Stimulated activated CD4-positive, alpha-beta T cell treated with anti-CD3 and anti-CD28 coated beads, Interleukin-2, amount 100 ng/mL, for 24 hours (primary cell): ENCODE measurements at places on chromosomes 1 and 21.
A peak's percentile ranks its signal among the peaks of the same experiment; 100 is the strongest.

GRCh38 chr1:231063331-231063730, 23.3 kb upstream of the FAM89A start:
- no peak for DNase-seq

DNA sequence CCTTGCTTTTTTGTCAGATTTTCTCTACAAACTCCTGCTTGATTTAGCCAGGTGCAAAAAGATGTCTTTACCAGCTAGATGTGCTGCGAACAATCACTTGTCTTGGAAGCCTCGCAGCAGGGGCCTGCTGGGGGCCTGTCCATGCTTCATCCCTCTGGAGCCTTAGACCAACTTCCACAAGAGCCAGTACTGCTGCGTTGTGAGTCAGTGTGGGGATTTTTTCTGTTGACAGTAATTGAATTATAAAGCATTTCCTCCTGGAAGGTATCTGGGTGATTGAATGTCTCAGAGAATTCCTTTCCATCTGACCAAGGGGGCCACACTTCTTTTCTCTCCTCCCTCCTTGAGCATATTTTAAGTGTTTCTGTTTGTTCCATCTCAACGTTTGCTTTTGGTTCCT, 40.4 kb upstream of the LDLRAP1 start:
- no peak for DNase-seq

DNA sequence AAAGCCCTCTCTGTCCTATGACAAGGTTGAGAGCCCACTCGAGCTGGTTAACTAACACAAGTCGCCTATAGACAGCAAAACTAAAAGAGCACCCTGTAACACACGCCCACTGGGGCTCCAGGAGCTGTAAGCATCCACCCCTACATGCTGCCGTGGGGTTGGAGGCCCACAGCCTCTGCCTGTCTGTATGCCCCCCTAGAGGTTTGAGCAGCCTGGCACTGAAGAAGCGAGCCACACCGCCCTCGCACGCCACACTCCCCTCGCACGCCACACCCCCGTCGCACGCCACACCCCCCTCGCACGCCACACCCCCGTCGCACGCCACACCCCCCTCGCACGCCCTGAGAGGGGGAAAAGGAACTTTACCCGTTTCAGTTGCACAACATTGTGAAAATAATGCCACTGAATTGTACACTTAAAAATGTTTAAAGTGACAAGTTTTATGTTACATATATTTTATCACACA, 13.2 kb upstream of the HMGCL start:
- peak; percentile 75 for DNase-seq

- no peak for DNase-seq
Observed at GRCh38 chr1:115116512-115116911, 27.2 kb upstream of the TSPAN2 start.

DNA sequence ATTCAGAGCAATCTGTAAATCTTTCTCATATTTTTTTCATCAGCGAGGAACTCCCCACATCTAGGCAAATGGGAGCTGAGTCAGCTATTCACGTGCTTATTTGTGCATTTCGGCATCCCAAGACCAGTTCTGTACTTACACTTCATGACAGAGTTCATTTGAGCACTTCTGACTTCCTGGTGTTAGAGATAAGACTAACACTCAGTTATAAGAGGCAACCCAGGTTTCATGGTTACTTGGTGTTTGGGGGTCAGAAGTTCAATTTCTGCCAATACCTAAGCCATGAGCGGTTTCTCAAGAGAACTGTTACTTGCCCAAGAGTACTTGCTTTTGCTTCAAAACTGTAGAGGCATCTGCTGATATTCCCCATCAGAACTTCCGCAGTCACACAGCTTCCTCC, 24.1 kb upstream of the DESI2 start:
- DNase-seq = no peak

DNA sequence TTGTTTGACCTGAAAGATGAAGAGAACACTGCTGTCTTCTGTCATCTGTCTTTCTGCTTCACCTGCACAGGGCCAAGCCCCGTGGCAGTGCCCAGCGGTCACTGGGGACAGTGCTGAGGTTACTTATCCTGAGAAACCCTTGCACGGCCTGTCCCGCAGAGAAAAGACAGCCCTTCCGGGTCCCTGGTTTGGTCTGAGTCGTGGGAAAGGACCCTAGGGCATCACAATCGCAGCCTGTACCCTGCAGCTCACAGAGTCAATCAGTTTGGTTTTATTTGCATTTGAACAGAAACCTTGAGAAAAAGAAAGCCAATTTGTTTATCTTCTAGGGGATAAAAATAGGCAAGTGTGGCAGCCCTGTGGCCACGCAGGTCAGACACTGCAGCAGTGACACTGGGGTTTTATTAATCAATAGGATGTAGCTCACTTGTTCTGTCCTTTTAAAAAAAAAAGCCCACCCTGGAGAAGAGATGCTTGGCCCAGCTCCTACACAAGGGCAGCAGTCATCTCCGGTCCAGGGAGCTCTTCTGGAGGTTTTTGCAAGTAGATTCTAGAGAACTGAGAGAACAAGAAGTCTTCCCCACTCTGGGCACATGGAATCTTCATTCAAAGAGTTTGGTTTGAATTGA, 120.0 kb downstream of the PEX14 start:
- no peak for DNase-seq

GRCh38 chr1:171279678-171280077, 31.4 kb downstream of the FMO1 start:
- DNase-seq = no peak

GRCh38 chr1:179663810-179664209, 72.2 kb downstream of the TDRD5 start:
- DNase-seq = no peak

GRCh38 chr1:94539496-94539895, 2.1 kb downstream of the F3 start:
- no peak for DNase-seq

GRCh38 chr1:109623601-109624161, 4.0 kb downstream of the AMPD2 start:
- DNase-seq = no peak

- no peak for DNase-seq
Observed at GRCh38 chr1:161491472-161491871, 13.8 kb upstream of the FCGR2A start.

DNA sequence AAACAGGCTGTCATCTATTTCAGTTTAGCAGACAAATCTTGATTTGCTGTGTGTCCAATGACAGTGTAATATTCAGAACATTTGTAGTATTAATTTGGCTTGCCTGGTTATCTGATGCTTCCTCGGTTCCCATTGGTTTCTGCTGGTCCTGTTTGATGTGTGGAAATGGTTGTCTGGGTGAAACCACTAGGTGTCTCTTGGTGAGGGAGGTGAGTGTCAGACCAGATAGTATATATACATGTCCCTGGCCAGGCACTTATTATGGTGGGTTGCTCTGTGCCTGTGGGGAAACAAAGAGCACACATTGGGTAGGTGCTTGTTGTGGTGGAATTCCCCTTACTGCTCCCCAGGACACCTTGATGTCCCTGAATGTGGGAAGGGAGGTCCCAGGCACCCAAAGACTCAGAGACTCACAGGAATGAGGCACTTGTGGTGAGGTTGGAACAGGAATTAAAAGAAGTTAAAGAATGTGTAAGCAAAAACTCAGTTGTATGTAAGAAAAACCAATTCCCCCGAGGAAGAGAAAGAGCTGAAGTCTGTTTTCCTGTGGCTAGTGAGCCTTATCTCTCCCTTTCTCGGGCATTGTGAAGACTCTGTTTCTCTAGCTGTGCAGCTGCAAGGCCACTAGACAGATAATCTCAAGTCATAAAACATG, 1519.1 kb downstream of the BRINP3 start:
- DNase-seq = no peak

DNA sequence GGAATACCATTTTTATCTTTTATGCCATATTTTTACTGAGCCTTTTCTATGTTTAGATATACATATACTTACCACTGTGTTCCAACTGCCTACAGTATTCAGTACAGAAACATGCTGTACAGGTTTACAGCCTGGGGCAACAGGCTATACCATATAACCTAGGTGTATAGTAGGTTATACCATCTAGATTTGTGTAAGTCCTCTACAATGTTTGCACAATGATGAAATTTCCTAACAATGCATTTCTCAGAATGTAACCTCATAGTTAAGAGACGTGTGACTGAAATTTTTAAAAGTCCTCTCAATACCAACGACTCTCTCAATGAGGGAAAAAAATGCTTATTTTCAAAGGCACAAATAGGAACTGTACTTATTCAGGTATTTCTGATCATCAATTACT, 21.7 kb downstream of the INTS7 start:
- no peak for DNase-seq

- DNase-seq = no peak
Observed at GRCh38 chr1:89114662-89115061, 11.3 kb downstream of the GBP2 start.

DNA sequence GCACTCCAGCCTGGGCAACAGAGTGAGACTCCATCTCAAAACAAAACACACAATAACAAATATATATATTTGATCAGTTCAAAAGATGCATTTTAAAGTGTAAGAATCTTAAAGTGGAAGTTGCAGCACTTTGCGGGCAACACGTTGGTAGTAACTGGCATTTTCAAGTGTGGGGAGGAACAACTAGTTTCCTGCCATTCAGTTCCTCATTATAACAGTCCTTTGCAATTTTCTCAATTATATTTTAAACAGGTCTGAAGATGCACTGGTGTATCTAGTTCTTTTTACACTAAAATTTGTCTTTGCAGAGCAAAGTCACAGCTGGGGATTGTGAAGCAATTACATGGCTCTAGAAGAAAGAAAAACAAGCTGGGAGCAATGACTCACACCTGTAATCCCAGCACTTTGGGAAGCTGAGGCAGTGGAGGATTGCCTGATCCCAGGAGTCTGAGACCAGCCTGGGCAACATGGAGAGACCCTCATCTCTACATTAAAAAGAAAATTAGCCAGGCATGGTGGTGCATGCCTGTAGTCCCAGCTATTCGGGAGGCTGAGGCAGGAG, 25.3 kb downstream of the RRAGC start:
- DNase-seq = no peak

DNA sequence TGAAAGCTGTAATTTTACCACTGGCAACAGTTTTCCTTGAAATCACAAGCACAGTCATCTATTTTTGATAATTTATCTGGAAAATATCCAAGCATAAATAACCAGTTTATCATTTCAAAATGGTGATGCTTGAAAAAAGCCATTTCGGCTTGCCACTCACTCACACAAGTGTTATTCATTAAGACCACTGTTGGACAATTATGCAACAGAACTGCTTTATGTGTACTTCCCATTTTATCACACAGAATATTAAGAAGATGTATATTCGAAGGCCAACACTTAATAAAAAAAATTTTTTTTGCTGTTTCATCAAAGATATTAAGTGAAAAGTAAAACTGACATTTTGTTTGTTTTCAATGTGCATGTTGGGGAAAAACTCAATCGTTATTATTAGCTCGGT, 62.3 kb downstream of the EIF4G3 start:
- no peak for DNase-seq

DNA sequence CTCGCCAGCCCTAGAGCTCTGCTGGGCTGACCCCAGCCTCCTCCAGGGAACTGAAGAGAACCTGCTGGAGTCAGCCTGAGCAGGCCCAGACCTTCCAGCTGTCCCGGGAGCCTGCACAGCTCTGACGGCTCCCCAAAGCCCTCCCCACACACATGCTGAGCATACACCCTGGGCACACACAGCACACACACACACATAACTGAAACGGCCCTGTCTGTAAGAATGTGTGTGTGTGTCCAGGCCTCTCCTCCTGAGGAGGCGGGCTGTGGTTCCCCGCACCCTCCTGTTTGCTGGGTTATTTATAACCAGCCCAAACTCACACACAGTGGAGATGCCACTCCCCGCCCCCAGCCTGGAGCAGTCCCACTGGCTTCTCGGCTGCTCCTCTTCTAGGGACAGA, 20.2 kb downstream of the SDC3 start:
- no peak for DNase-seq

DNA sequence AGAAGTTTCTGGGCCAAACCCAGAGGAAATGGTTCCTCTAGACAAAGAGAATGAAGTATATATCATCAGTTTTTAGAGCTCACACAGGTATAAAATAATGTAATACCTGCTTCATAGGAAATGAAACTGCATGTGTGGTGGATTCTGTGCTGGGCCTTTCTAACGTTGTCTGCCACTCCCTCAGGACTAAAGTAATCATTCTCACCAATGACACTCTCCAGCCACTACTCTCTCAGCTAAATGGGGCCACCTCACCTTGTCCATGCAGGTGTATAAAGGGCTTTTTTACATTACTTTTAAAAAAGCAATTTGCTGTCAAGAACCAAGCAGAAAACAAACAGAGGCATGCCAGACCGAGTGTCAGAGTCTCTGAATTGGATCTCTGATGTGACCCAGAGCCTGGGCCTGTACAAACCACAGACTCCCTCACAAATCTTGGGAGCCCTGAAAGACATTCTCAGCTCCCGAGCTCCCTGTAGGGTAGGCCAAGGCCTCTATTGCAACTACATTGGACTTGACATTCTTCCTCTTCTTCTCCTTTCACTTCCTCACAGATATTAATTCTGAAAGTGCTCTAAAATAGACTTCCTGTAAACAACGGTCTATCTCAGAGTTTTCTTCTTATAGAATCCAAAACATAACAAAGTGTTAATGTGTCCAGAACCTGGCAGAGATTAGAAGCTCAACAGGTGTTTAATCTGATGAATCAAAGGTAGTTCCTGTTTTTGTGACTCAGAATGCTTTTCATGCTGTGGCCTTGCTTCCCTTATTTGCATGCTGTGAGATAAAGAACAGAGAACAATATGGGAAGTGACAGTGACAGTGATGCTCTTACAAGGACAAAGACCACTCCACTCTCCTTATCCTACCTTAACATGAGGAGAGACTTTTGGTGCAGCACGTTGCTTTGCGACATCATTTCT, 8.6 kb downstream of the AIM2 start:
- DNase-seq = no peak

DNA sequence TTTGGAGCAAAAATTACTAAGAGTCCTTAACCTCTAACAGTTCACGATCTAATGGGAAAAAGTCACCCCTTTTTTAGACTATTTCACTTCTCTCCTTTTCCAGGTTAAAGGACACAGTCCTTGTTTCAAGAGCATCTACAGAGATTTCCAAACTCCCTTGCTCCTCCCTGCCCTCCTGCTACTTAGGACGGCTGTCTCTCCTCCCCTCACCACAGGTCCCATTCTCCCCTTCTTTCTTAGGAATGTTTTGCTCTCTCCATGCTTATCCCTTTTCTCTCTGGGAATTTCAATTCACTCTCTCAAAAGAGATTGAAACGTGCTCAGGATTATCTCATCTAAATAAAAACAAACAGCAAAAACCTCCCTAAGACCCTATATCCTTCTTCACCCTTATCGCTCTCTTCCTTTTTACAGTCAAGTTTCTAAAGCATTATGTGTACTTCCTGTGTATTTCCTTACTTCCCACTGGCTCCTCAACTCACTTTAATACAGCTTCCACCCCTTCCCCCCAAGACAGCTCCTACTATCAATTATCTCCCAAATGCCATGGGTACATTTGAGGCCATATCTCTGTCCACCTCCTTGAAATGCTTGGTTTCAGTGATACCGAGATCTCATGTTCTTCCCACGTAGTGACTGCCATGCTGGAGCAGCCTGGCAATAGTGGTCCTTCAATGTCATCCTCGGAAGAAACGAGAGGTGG, 43.2 kb upstream of the ZNF281 start:
- no peak for DNase-seq

GRCh38 chr1:27576806-27577227, 27.1 kb downstream of the AHDC1 start:
- no peak for DNase-seq

GRCh38 chr21:44401386-44402160, 48.2 kb downstream of the TRPM2 start:
- peak; percentile 6 for DNase-seq
